SJCRH30 (cell line): ENCODE measurements at places on chromosomes 16 and 17.

DNA sequence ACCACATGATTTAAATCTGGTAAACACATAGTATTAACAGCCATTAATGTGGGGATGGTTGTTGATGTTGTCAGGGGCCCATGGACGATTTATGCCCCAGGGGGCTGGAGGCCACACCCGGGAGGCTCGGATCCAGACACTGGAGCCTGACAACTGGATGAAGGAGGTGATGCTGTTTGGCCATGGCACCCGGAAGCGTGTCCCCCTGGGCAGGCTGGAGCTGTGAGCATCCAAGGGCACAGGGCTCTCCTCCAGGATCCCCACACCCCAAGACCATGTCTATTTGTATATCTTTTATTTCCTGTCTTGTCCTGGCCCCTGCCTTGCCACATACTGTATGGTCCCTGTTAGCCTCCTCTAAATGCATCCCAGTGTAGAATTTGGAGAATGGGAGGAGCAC lies 4.6 kb downstream of the RSAD1 start:
- DNase-seq = no peak

DNA sequence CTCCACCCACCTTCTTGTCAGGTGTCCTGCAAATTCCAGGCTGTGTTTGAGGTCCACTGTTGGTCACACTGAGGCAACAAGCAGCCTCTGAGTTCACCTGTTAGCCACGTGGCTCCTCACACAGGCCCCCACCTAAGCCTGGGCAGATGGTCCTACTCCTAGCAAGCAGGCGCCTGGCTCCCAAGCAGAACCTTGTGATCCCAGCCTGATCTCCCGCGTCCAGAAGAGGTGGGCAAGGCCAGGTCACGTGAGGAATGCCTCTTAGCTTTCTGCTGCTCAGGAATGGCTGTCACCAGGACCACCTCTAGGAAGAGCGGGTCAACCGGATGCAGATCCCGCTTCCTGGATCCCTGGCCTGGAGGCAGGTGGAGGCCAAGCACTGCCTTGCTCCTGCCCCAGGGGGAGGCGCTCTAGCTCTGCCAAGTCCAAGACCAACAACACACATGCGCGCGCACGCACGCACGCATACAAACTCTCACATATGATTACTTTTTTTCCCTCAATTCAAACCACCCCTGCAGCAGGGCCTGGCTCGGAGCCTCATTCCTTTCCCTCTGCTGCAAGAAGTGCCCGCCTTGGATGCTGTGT lies 9.5 kb downstream of the CYB561 start:
- no peak for DNase-seq

- DNase-seq = no peak
Observed at GRCh38 chr16:85401917-85402766, 211.0 kb upstream of the GSE1 start.

GRCh38 chr17:78185981-78186691 lies 716 bp downstream of the TK1 start:
- peak; percentile 94 for DNase-seq

GRCh38 chr16:8921347-8921984 lies 39.3 kb downstream of the LITAFD start:
- no peak for DNase-seq

DNA sequence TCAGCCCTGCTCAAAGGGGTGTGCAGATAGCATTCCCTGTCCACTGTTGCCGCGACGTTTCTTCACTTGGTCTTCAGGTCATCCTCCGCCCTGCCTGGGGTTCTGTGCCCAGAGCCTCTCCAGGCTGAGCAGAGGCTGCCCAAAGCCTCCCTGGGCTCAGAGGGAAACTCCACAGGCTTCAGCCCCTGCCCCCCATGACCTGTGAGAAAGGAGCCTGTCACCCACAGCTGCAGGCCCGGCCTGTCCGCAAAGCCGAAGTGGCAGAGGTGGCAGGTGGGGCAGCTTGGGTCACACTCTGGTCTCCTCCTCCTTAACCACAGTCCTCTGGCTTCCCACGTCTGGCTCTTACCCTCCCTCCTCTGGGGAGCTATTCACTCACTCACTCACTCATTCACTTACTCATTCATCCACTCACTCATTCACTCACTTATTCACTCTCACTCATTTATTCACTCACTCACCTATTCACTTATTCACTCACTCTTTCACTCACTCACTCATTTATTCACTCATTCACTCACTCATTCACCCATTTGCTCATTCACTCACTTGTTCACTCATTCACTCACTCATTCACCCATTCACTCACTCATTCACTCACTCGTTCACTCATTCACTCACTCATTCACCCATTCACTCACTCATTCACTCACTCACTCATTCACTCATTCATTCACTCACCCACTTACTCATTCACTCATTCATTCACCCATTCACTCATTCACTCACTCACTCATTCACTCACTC lies 7.1 kb upstream of the CPSF4L start:
- peak; percentile 46 for DNase-seq

GRCh38 chr16:65624666-65625065 lies 502.8 kb upstream of the CDH11 start:
- no peak for DNase-seq

DNA sequence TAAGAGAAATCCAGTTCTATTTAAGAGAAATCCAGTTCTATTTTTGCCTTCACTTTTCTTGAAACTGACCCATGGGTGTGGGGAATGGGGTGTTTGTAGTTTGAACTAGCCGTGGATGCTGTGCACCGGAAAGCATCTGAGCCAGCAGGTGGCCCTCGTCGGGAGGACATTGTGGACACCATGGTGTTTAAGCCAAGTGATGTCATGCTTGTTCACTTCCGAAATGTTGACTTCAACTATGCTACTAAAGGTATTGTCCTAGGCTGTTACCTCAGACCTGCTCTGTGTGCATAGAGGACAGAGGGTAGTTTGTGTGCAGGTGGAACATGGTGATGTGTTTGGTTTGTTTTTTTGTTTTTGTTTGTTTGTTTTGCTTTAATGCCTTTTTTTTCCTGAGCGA lies 3.3 kb downstream of the ATXN2L start:
- DNase-seq = no peak

DNA sequence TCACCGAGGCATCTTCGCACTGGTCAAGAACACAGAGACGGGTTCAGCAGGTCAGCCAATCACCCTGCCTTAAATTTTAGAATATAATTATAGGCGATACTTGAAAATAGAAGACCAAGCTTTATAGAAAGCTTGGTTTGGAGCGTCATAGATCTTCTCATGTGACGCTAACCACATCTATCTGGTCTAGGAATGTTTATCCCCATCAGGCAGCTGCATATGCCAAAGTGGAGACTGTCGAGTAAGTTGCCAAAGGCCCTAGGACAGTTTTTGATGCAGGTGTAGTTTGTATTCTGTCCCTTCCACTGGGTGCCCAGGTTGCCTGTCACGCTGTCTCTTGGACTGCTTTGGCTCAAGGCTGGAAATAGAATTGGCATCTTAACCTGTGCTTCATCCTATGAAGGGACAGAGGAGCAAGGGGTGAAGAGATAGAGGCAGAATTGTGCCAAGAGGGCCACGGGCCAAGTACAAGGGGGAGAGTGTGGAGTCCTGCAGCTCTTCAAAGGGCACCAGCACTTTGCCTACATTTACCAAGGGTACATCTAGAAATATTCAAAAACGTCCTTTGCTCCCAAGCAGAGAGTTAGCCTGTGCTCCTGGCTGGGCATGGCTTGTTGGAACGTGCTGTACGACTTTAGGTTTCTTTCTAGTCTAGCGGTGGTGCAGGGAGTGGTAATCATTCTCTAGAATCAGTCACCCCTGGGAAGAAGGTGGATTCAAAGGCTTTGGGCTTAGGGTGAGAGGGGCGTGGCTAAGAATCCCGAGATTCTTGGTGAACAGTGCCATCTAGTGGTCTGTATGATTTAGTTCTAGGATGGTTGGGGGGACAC lies 5.3 kb upstream of the WIPI1 start:
- peak; percentile 95 for DNase-seq

GRCh38 chr17:57033296-57033695 lies 51.8 kb upstream of the AKAP1 start:
- no peak for DNase-seq

DNA sequence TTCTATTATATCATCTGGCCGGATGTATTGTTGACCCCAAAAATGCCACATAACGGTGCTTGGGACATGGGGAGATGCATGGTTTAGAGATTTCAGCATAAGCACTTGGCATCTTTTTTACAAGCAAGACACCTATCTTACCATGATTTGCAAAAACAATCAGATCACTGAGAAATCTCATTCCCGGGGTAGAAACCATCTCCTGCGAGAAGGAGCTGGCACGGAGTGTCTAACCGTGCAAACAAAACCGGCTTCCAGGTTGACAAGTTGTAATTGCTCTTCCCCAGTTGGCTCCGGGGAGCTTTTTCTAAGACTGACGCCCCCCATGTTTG lies 1.0 kb downstream of the SLC16A6 start:
- no peak for DNase-seq

DNA sequence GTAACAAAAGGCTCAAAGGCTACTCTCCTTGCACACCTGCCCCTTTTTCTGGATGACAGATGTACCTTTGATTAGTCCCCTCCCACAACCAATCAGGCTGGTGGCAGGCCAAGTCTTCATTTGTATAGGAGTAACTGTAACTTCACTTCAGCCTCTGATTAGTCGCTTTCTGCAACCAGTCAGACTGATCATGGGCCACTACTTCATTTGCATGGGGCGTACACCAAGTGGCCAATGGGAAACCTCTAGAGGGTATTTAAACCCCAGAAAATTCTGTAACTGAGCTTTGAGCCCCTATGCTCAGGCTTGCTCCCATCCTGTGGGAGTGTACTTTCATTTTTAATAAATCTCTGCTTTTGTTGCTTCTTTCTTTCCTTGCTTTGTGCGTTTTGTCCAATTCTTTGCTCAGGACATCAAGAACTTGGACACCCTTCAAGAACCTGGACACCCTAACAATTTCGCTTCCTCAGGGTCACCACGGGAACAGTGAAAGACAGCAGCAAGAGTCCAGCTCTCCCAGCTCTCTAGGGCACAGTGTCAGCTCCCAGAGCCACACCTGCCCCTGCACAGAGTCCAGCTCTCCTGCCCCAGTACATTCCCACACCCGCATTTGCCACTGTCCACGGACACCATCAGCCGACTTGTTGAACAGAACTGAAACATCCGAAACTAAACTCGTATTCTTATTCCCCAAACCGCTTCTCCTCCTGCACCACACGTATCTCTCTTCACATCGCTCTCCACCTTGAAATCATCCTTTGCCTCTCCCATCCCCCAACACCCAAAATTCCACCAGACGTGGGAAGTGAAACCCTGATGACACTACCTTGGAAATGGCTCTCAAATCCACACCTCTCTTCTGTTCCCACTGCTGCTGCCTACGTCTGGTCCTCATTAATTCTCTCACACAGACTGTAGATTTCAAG lies 53.4 kb downstream of the ABCC12 start:
- DNase-seq = no peak

- no peak for DNase-seq
Observed at GRCh38 chr16:86362155-86362849, 148.0 kb upstream of the FOXF1 start.

DNA sequence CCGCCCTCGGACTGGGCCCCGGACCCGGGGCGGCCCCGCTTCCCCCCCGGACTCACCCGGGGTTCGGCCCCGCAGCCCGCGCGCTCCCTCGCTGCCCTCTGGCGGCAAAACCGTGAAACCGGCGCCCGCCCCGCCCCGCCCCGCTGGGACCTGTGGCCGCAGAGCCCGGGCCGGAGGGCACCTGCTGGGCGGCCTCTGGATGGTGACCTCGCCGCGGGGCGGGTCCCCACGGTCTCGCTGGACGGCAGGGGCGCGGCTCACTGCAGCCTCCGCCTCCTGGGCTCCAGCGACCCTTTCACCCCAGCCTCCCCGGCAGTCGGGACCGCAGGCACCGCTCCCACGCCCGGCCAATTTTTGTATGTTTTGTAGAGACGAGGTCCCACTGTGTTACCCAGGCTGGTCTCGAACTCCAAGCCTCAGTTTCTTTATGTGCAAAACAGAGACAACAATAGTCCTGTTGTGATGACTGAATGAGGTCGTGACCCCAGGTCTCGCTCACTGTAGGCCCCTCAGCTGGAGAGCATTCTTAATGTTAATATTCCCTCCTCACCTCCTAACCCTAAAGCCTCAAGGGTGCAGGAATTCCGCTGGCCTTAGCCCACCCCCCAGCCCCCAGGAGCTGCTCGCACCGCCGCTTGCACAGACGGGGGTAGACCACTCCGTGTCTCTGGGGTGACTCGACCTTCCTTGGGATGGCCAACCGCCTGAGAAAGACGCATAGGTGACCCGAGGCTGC lies 33.7 kb upstream of the RPH3AL start:
- peak; percentile 50 for DNase-seq

- DNase-seq = peak; percentile 87
Observed at GRCh38 chr17:27559506-27560481, 71.2 kb upstream of the LGALS9 start.

DNA sequence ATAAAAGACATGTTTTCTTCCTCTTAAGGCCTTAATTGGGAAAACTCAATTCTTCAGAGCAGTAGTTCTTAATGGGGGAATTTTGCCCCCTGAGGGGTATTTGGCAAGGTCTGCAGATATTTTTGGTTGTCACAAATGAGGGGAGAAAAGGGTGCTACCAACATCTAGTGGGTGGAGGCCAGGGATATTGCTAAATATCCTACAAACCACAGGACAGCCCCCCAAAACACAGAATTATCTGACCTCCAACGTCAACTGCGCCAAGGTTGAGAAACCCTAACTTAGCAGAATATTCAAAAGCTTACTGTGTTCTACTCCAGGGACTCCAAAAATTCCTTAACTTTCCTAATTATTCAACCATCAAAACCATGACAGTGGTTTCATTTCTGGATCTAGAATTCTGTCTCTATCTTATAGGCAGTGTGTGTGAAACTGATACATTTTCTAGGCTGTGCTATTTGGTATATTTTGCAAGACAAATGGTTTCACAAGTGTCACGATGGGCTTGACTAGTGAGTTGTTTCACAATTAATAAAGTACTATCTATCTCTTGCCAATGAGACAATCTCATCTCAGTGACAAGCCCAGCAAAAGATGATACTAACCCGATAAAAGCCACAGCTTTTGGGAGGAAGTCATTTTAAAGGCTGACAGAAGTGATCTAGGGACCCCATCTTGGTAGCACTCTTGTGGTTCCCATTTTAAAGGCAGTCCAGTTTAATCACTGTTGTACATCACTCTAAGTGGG lies 14.7 kb downstream of the TXNDC11 start:
- DNase-seq = no peak

DNA sequence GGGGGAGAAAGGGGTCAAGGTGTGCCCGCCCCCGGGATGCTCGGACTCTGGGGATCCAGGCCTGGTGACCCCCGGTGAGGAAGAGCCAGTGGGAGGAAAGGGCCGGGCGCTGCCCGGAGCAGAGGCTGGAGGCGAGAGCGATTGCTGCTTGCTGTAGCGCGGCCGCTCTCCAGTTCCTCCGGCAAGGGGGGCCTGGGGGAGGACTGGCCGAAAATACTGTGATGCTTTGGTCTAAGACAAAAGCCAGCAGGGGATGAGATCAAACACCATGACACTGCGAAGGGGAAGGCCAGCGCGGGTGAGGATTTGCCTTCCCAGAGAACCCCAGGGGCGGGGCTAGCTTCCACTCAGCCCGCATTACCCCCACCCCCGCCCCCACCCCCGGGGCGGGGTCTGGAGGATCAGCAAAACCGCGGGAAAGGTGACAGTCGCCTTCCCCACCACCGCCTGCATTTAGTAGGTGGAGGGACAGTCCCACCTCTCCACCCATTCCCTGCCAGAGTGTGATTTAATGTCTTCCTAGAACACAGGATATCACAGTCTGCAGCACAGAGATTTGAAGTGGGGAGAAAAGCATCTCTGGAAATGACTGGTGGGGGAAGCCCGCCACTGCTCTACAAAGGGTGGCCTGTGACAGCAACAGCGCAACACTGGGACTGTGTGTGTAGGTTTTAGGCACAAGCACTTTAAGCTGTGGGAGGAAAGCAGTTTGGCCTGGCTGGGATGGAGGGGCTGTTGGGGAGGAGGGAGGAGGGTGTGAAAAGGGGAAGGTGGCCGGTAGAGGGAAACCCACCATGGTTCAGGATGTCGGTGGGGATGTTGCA lies 25.7 kb downstream of the MRC2 start:
- peak; percentile 90 for DNase-seq
